Urinary bladder (tissue), 4 donors: ENCODE measurements at places on chromosomes 1 and 21.

GRCh38 chr1:29806646-29807319 lies 570.5 kb downstream of the PTPRU start:
- no peak for DNase-seq

- DNase-seq: no peak
Observed at GRCh38 chr1:198467907-198468306, 72.6 kb downstream of the ATP6V1G3 start.

DNA sequence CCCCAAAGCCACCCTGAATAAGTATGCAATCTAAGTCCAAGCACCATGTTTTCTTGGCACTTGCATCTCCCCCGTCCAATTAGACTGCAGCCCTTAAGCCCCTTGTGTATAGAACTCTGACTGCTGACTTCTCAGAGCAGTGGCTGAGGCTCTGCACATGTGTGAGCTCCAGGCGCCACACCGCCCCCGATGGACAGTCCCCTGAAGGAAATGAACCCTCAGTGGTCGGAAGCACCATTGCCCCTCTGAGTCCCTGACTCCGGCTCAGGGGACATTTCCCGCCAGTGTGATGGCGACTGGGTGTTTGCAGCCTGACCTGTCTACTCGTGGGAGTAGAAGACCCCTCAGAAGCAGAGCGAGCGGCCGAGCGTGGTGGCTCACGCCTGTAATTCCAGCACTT lies 37.2 kb upstream of the SCCPDH start:
- no peak for DNase-seq

DNA sequence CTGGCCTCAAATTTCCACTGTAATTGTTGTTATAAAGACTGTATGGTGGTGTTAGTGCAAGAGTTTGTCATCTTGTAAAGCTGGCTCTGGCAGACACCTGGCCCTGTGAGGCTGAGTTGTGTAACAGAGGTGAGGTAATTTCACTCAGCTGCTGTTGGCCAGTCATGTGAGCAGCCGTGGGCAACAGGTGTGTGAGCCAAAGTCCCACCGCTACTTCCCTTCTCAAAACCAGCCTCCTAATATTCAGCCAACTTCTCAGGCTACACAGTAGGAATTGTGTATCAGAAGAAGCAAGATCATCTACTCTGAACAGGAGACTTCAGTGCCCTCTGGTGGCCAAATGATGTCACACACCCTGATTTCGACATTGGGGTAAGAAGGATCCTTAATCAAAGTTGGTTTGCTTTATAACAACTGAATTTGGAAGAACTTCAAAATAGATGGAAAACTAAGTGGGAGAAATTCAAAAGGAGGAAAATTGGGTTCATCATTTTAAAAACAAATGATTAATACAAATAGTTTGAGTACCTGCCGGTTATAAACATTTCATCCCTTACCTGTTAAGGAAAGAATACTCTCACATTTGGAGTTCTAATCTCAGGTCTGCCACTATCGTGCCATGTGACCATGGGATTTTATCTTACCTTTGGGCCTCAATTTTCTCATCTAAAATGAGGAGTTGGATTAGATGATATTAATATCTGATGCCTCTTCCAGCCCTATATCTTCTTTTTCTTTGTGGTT lies 2.6 kb upstream of the CREG1 start:
- no peak for DNase-seq

DNA sequence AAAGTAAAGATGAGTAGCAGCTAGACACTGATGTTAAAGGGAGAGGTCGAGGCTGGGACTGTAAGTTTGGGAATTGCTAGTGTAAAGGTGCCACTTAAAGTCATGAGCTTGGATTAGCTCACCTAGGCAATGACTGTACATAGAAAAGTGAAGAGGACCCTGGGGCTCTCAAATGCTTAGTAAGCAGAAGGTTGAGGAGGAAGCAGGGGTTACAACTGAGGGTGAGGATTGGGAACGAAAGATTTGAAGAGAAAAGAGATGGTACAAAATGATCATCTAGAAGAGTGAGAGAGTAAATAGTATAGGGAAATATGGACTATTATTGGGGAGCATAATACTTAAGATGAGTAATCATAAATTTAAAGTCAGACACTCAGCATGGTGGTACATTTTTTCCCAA lies 63.1 kb upstream of the TNFSF4 start:
- no peak for DNase-seq

DNA sequence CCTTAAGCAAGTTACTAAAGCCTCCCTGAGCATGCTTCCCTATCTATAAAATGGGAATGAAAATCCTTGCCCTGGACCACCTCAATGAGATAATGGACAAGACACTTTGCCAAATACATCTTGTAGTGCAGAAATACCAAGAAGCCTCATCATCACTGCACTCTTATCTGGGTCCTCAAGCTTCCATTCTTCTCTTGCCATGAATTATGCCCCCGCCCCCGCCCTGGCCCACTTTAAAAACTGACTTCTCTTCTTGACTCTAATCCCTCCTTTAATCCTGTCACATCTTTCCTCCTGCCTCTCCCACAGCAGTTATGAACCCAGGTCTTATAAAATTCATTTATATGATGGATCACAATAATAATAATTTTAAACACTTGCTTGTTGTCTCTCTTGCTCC lies 14.8 kb downstream of the ARHGEF11 start:
- DNase-seq: no peak

DNA sequence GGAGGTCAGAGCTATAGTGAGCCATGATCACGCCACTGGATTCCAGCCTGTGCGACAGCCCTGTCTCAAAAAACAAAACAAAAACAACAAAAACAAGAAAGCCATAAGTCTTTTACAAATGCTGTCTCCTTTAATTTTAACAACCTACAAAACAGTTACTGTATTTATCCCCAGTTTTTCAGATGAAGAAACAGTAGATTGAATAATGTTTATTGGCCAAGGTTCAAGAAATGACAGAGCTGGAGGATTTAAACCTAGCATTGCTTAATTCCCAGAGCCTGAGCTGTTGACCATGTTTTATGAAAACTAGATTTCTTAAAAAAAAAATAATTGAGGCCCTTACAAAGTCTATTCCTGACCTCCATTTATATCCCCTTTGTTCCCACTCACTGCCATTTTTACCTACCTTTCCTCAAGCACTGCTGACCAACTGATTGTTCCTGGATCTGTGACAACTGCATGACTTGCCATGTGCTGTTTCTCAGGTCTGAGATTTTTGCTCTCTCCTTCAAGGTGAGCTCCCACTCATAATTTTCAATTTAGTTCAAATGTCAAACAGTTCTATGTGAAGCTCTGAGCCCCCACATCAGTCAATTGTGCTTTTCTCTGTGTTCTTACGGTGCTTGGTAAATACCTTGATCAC lies 140.8 kb downstream of the CHRM3 start:
- no peak for DNase-seq

DNA sequence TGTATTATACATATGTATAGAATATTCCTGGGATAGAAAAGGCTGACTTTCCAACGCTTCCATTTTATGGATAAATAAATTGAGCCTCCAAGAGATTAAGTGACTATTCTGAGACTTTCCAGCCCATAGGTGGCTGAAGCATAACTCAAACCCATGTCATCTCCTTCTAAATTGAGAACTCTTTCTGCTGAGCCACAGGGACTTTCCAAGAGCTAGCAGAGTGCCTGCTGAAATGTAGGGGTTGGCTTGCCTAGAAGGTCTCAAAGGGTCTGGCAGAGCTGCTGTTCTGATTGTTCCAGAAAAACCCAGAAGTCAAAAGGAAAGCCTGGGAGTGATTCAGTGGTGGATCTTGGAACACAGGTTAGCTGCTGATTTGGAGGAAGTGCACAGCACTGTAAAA lies 146.4 kb upstream of the BEND5 start:
- no peak for DNase-seq

GRCh38 chr21:28429161-28429560 lies 563.5 kb downstream of the LTN1 start:
- DNase-seq: no peak

- no peak for DNase-seq
Observed at GRCh38 chr1:174877208-174877673, 122.5 kb upstream of the CACYBP start.

GRCh38 chr1:97783751-97784150 lies 137.1 kb downstream of the DPYD start:
- peak; percentile 1 for DNase-seq

DNA sequence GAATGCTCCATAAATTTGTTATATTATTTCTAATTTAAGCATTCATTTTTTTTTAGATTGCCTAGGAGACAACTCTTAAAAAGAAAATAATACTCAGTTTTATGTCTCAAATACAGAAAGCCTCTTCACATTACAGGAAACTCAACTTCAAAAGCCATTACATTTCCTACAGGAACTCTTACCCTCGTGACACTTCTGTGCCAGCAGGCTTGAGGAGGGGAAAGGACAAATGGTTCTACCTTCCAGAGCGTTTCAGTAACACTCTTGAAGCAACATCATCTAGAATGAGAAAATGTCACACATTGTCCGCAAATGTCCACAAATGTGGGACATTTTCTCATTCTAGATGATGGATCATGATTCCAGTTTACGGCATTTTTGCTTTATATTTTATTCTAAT lies 51.7 kb downstream of the PTPN14 start:
- DNase-seq: no peak
